HEK293T (cell line): ENCODE measurements at places on chromosomes 2 and 18.

DNA sequence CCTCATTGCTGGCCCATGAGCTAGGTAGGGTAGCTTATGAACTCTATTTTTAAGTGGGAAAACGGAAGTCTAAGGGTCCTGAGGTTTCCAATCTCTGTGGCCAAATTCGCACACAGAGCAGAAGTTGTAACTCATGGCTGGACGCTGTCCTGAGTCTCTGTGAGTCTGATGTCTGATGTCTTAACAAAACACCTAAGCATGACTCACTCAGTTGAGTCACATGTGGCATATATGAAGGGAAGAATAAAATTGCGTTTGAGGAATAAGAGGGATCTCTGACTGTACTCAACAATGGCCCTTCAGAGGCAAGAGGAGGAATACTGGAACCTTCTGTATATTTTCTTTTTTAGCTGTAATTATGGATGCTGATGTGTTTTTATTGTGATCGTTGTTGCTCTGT lies 569.7 kb downstream of the RIT2 start:
- no peak for DNase-seq

GRCh38 chr2:106282462-106283170 lies 88.5 kb upstream of the UXS1 start:
- DNase-seq, result no peak

GRCh38 chr2:190996338-190996946 lies 17.5 kb downstream of the STAT1 start:
- DNase-seq, result peak; percentile 68

DNA sequence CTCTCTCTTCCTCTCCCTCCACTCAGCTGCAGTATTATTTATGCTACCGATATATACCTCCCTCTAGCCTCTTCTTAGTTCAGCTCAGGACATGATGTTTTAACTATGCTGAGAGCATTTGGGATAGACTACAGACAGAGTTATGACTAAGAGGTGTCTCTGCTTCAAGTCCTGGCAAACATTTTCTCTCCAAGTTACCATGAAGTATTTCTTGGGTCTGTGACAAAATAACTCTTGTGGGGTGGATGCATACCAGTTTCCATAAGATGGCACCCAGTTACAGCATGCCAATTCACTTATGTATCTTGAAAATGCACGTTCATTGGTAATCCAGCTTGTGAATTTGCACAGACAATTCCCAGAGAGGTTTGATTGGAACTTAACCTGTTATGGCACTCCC lies 737.6 kb downstream of the SLC4A3 start:
- DNase-seq, result no peak

DNA sequence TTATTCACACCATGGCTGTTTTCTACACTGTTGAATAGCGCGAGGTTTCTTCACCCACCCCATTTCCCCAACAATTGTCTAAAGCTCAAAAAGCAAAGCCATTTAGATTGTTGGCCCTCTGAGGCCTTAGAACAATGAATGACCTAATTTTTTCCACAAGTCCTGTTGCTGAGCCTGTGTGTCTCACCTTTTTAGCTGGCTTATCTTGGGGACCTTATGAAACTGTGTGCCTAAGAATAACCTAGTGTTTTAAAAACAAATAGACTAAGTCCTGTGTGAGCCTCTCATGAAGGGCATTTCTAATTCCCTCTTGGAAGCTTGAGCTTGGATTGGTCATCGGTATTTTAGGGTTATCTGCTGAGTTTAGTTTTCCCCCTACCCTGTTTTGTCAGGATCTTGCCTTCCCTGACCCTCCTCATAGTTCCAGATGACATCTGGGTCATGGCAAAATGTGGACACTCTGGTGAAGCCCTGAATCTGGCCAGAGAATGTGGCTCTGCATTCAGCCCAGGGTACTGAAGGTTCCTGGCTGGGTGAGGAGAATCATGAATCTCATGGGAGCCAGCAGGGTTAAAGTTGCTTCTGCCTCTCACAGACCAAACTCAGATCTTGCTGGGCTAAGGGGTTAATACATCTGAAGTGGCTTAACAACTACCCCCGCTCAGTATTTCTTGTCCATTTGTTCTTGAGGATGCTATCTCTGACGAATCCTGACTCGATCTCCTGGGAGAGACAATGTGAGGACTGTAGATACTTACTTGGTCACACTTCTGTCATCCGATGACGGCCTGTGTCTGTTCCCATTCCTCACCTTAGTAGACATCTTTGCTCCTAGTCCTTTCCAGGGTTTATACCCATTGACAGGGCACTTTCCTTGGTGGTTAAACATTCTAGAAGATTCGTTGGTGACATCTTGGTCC lies 104.2 kb upstream of the MAP4K3 start:
- DNase-seq, result no peak

GRCh38 chr2:204650611-204651010 lies 105.3 kb downstream of the PARD3B start:
- no peak for DNase-seq

DNA sequence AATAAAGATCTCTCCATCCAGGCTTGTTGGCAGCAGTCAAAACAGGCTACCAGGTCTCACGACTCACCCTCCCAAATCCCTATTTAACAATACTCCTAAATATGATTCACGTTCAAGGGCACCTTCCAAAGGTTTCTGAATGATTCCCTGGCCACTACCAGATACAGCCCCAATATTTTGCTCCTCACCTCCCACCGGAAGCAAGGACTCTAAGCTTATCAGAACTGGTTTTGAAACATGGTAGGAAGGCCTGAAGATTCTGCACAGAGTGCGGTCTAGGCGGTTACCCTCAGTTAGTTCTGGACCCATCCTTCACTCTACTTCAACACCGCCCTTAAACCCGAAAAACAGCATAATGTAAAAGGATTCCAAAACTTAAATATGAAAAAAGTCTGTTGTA lies 5.2 kb downstream of the PPP4R1 start:
- no peak for DNase-seq

- no peak for DNase-seq
These were observed 193.1 kb downstream of the L3MBTL4 start for GRCh38 chr18:6221602-6222014.

GRCh38 chr2:201058914-201059313 lies 12.6 kb downstream of the HYCC2 start:
- DNase-seq, result no peak
